ENCODE measurements at places on chromosomes 4 and X. TPM values are rescaled to one million over a fixed set of nuclear protein-coding genes. Genes with fewer than 3 reads are reported as not detected.

The HS6ST2 gene
- 0.15 TPM for total RNA-seq

The C4orf50 gene
- not detected for total RNA-seq

The SSX2B gene
- not detected for total RNA-seq

The ITM2A gene
- 140 TPM for total RNA-seq

The CCDC158 gene
- total RNA-seq, result not detected

The GABRE gene
- total RNA-seq, result 0.36 TPM

The CXCL3 gene
- 8.3 TPM for total RNA-seq

The ATOH1 gene
- total RNA-seq, result not detected

The NAP1L3 gene
- total RNA-seq, result 0.46 TPM

The LIAS gene
- 12.7 TPM for total RNA-seq

The TMEM31 gene
- not detected for total RNA-seq

The RBM41 gene
- total RNA-seq, result 22.7 TPM

The DGKK gene
- total RNA-seq, result not detected

The TNMD gene
- not detected for total RNA-seq

The CWH43 gene
- not detected for total RNA-seq

The AWAT2 gene
- total RNA-seq, result not detected

The NWD2 gene
- not detected for total RNA-seq

The FABP2 gene
- not detected for total RNA-seq

Measured in melanocyte of skin (primary cell).